ENCODE measurements at places on chromosomes 5 and 9. TPM values are rescaled to one million over a fixed set of nuclear protein-coding genes. Genes with fewer than 3 reads are reported as not detected.

DNA sequence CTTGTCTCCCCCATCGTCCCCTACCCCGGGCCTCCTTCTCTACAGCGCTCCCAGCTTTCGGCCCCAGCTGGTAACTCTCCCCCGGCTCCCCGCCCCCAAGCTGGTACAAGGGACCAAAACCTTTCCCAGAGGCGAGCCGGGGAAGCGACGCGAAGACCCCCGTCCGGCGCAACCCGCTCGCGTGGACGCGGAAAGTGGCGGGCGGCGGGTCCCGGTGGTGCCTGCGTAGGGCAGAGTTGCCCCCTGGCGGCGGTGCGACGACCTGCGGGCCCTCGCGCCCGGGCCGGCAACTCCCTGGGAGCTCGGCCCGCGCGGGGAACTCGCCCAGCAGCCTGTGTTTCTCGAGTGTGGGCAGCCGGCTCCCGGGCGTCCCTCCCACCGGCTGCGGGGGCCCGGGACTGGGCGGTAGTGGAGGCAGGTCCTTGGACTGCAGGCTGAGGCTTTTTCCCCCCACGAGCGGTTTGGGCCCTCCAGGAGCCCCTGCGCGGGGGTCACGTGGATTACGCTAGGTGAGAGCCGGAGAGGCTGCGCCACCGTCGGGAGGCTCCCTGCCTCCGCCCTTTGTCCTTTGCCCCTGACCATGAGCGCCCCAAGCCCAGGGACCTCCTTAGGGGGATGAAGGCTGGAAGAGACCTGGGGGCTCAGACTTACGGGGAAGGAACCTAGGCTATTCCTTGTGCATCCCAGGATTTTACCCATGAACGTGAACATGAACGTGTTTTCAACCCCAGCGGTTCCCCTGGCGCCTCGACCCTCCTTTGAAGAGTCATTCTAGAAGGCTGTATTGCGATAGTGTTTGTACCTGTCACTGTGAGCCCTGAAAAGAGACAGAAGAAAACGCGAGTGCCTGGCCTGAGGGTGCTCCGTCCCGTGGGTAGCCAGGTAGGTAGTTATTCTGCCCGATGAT, 2.9 kb upstream of the FOXD1 start:
- peak; percentile 77 for DNase-seq

DNA sequence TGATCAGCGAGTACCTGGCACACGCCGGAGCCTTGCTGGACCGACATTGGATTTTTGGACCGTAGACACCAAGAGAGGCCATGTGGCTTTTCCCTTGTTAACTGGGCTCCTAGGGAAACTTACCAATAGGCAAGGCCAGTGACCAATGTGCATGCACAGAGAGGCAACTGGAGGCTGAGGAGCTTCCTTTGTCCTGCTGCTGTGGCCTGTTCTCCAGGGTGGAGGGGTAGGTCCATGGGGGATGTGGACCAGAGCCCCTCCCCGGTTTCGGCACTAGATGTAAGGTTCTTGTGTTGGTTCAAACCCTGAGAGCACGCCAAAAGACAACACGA, 34.8 kb upstream of the ANXA2R start:
- DNase-seq: no peak

DNA sequence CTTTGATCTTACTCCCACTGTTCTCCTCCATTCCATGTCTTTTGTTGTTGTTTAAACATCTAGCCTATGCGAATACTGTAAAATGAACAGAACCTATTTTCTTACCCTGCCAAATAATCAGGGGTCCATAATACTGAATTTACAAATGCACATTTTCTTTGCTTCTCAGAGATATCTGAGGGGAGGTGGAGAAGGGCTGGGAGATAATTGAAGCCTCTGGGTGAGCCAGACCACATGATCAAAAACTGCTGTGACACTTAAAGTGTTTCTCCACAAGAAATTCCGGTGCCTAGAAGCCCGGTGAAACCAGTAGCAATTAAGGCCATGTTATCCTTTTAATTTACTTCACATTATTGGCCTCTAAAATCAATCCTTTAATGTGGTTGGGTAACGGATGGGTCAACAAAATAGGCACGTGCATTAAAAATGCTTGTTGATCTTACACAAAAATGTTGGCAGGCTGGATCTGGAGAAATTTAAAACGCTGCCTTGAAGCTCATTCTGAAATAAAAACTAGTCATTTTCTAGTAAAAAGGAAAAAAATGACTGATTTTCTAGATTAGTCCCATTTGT, 10.8 kb downstream of the SEMA6A start:
- DNase-seq: no peak

- no peak for DNase-seq
Measured at GRCh38 chr5:159257629-159258283, 5.3 kb upstream of the UBLCP1 start.

GRCh38 chr9:129757045-129757444, 4.2 kb upstream of the PTGES start:
- DNase-seq: no peak

DNA sequence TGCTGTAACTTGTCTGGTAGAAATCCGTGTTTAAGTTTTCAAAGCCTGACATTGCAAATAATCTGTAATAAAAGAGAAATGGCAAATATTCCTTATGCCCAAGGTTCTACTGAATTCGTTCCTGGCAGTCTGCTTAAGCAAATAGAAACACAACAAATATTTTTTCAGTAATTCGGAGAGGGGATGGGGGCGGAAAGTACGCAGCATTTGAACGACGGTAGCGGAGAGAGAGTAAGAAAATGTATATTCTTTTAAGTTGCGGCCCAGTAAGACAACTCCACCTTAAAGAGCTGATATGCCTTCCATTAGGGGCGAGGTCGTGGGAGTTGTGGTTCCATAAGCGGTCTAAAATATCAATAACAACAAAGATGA, 569 bp downstream of the YIPF5 start:
- no peak for DNase-seq

DNA sequence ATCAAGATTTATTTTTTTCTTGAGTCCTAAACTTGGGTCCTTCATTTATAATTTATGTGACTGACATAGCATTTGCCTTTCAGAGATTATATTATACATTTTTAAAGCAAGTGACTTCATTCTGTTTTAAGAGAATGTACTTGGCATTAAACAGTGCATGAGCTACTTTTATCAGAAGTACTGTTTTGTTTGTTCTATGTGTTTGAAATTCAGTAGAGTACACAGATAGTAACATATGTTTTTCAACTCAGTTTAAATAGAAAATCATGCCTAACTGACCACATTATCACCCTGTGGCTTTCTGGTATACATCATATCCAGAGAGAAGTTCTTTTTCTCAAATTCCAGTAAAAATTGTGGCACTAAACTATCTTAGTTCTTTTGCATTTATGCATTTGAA, 335.3 kb upstream of the CDH18 start:
- no peak for DNase-seq

DNA sequence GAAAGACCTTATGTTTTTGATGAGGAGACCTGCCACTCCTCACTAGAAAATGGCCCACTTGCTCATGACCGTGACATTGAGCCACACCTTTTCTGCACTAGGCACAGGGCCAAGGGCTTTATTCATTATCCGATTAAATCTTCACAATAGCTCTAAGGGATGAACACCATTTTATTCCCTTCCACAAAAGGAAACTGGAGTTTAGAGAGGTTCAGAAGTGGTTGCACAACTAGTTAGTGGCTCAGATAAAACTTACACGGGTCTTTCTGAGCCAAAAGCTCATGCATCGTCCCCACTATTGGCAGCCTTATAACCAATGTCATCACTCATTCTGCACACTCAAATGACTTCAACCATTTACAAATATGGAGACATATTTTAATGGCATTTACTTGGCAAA, 39.4 kb downstream of the SUSD1 start:
- DNase-seq: no peak

DNA sequence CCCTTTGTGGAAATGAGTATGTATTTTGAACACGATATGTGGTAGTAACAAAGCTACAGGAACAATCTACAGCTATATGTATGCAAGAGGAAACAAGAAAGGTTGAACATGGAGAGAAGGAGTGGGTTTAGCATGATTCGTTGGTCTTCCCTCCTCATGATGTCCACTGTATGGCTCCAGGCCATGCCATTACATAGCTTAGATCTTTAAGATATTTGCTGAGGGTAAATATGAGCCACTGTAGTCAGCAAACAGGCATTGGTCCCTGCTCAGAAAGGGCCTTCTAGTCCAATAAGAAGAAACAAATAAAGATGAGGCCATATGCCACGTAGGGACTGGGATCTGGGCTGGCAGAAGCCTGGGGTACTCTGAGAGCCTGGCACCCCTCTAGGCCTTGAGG, 543.2 kb upstream of the SGCD start:
- DNase-seq: no peak

GRCh38 chr5:100827481-100827889, 75.6 kb downstream of the ST8SIA4 start:
- DNase-seq: no peak

- no peak for DNase-seq
Measured at GRCh38 chr5:132688536-132689339, 14.9 kb downstream of the IL4 start.

DNA sequence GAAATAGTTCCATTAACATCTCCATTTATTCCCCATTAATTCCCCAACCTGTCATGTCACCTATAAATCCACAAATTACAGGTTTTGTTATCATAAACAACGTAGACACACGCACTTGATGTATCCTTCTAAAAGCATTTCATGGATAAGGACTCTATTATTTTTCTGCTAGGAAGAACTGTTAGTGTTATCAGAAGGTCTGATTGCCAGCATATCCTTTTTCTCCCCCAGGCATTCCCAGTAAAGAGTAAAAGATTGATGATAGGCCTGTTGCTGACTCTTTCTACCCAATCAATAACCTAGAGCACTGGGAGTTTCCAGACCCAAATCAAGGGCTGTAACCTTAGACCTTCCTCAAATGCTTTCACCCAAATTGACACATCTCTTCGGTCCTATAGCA, 60.8 kb downstream of the RFK start:
- DNase-seq: no peak

GRCh38 chr9:117809751-117810150, 105.5 kb downstream of the TLR4 start:
- no peak for DNase-seq

DNA sequence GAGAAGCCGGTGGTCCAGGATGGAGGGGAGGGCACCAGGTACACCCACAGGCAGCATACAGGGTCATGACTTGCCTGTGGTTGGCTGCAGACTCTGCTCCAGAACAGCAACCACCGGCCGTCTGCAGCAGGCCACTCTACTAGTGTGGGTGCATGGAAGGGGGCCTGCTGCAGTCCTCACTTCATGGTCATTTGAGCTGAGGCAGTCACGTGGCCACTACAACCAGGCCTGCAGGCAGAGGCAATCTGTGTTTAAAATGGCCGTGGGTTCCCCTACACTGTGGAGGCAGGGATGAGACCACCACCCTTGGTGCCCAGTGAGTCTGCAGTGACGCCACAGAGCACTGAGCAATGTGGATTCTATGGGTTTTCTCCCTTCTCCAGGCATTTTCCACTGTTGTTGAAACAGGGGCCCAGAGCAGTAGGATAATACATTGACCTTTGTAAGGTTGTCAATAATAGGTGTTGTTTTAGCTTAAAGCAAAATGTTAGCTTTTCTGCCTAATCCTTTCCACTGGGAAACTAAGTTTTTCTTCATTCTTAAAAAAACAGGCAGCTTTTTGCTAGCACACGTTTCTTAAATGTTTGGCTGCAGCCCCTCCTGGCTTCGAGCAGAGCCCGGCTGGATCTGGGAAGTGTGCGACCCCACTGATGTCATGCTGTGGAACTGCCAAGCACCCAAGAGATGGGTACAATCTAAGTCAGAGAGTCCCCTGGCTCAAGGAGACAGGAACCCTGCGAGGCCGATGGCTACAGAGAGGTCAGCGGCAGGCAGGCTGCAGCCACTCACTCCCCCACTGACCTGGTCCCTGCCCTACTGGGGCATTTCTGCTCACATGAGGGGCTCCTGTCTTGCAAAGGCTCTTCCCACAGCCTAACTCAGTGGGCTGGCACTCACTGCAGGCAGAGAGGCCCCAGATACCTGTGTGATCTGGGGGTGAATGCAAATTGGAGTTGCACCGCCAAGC, 21.2 kb downstream of the GADD45G start:
- no peak for DNase-seq

DNA sequence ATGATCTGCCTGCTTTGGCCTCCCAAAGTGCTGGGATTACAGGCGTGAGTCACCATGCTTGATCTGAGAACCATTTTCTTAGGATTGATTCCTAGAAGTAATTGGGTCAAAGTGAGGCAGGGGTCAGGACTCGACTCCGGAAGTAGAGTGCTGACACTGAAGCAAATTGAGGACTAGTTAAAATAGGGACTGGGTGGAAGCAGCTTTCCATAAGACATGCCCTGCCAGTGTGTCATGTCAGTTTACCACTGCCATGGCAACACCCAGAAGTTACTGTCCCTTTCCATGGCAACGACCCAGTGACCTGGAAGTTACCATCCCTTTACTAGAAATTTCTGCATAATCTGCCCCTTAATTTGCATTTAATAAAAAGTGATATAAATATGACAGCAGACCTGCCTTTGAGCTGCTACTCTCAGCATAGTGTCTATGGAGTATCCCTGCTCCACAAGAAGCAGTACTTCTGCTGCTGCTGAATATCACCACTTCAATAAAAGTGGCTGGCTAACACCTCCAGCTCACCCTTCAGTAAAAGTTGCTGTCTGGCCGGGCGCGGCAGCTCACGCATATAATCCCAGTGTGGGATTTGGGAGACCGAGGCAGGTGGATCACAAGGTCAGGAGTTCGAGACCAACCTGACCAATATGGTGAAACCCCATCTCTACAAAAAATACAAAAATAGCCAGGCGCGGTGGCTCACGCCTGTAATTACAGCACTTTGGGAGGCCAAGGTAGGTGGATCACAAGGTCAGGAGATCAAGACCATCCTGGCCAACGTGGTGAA, 47.8 kb upstream of the JADE2 start:
- no peak for DNase-seq

- no peak for DNase-seq
Measured at GRCh38 chr5:72071906-72072305, 35.4 kb upstream of the MAP1B start.

DNA sequence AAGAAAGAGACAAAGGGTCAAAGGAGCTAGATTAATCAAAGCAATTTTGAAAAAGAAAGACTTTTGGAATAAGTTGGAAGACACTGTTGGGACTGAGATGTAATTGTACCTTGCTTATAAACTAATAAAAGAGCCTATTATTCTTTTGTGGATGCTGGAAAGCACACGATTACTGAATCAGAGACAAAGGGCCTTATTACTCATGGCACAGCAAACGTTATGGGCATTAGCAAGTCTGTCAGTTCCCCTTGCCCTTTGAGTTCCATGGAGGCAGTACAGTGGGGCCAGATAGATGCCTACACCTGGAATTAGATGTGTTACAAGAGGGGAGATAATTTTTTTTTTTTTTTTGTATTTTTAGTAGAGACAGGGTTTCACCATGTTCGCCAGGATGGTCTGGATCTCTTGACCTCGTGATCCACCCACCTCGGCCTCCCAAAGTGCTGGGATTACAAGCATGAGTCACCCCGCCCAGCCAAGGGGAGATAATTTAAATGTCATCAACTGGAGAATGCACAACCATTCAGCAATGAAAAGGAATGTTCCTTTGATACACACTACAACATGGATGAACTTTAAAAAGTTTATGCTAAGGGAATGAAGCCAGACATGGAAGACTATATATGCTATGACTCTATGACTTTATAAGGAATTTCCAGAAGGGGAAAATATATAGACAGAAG, 128.9 kb downstream of the STARD4 start:
- DNase-seq: no peak

GRCh38 chr5:138603249-138603920, 28.2 kb upstream of the HSPA9 start:
- DNase-seq: no peak

IRX1 gene
- not detected for total RNA-seq

LURAP1L gene
- total RNA-seq: 1.0 TPM

GEMIN5 gene
- 22.5 TPM for total RNA-seq

SMIM33 gene
- not detected for total RNA-seq

IL13 gene
- total RNA-seq: not detected

ANKRD31 gene
- 0.11 TPM for total RNA-seq

IL3 gene
- not detected for total RNA-seq

ARID3C gene
- not detected for total RNA-seq

All from psoas muscle (tissue), 8 donors.